ENCODE measurements at places on chromosomes 13 and 19. TPM values are rescaled to one million over a fixed set of nuclear protein-coding genes. Genes with fewer than 3 reads are reported as not detected.

DNA sequence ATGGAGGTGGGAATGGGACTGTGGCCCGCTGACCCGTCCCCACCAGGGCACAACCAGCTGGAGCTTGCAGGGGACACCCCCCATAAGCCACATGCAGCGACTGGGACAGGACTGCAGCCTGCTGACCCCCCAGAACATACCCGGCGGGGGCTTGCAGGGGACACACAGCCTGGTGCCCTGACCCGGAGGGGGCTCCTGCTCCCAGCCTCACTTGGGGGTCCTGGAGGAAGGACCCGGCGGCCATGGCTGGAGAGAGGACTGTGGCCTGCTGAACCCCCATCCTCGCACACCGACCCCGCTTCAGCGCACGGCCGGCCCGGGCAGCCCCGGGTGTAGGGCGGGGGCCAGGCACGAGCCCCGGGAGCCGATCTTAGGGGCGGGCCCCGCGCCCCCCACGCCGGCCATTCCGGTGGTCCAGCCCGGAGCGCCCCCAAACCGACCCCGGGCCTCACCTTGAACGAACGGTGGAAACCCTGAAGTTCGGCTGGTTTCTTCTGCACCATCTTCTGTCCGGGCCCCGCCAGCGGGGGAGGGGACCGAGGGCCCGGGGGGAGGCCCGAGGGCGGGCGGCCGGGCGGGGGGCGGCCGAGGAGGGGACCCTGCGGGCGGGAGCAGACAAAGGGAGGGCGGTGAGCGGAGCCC is 574 bp downstream of the MKNK2 start:
- no peak for DNase-seq

GRCh38 chr13:113817860-113818691 is 45.8 kb downstream of the GAS6 start:
- no peak for DNase-seq

Gene SKA3
- 1.9 TPM for total RNA-seq

Gene C3
- not detected for total RNA-seq

Gene ERICH6B
- not detected for total RNA-seq

Gene C1QTNF9
- not detected for total RNA-seq
